ENCODE measurements at places on chromosomes 16 and 17.

GRCh38 chr17:21146362-21147015, 19.7 kb downstream of the DHRS7B start:
- no peak for DNase-seq

DNA sequence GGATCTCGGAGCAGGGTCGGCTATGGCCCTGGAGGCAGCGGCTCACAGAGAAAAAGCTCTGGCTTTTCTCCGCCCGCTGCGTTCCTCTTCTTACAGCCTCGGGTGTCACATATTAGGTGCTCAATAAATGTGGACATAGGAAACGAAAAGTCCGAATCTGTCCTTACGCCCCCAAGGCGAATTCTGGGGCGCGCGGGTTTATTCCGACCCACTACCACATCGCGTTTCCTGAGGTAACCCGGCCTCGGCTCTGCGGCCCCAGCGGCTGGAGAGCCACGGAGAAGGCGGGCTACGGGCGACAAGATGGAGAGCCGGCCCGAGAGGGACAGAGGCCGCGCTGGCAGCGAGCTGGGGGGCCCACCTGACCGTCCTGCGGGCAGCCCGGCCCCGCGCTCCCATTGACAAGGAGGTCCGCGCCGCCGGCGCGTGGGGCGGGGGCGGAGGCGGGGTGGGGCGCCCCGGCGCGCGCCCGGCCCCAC, 573 bp upstream of the GNAO1 start:
- DNase-seq: no peak

DNA sequence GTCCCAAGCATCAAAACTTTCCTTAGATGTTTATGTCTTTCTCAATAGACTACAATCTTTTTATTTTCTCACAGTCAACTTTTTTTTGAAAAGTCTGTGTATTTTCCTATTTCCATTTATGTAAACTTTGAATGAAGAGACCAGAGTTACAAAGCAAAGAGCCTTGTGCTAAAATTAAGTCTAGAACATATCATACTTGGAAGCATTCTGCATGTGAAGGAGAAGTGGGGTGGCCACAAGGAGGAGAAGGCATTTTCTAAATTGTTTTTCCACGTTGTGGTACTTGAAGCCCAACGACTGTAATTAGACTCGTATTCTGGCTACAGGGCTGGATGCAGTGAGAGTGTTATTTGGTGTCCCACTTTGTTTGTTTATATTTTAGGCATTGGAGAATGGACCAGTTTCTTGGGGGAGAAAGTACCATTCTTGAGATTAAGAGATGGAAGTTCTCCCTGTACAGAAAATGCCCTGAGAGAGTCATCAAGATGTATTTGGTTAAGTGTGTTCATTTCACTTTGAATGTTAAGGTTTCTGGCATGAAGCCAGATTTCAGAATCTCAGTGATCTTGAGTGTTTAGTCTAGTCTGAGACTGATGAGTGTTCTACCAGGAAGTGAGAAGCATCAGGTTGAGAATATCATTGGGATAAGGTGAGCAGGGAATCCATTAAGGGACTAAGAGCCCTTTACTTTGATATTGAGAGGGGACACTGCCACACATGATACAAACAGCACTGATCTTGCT, 71.6 kb downstream of the MAP2K6 start:
- DNase-seq: no peak

DNA sequence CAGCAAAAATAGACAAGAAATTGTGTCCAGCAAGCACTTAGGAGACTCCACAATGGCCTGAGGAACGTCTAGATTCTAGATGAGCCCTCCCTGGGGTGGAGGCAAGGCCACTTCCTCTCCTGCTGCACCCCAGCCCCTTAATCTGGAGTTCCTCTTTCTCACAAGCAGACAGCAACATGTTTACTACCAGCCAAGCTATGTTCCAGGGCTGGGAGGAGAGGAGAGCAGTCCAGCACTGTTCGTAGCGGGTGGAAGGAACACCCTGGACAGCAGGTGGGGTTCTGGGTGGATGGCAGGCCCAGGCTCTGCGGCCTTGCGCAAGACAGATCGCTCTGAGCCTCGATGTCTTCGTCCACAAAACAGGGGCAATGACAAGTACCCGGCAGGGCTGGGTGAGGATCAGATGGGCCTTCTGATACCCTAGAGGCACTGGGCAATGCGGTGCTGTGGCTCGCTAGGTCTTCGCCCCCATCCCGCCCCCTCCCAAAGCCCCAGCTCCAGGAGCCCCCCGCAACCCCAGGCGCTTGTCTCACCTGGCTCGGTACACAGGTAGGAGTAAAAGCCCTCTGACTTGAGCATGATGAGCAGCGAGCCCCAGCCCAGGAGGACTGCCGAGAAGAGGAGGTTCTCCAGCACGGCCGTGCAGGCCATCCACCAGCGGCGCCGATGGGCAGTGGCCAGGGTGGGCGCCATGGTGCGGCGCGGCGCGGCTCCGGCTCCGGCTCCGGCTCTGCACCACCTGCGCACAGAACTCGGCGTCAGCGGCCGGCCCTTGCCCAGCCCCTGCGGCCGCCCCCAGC, 1.3 kb downstream of the SLC43A2 start:
- DNase-seq: no peak

GRCh38 chr16:12133729-12134128, 157.2 kb downstream of the SNX29 start:
- DNase-seq: no peak

DNA sequence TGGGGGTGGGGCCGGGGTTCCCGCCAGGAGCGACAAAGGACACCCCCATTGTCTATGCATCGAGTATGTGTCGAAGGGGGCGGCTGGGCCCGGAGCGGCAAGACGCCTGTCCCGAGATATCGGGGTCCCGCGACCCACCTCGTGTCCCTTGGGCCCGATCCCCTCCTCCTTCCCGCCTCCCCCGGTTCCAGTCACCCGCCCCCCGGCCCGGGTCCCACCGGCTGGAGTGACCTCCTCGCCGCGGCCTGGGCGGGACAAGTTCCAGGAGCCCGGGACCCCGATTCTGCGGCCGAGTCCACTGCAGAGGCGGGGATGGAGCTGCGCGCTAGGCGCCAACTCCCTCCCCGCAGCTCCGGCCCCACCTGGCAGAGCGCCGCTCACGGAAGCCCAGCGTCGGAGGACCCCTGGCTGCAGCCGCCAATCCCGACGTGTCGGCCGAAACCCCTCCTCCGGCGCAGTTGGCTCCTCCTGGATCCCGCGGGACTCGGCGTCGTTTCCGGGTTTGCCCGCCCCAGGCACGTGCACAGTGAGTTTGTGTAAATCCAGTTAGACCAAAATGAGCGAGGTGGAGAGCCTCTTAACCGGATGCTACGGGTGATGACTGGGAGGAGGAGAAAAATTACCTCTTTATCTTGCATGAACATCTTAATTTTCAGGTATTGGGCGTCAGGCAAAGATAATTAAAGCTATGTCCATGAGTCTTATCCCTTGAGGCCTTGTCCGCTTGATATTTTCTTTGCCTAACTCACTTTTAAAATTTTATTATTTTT, at the start of gene NMRAL1:
Gene NMRAL1, minus strand, starts transcription at position 434 of the 770 bp plus-strand sequence. CDS start 493 bp downstream, outside the sequence.
- peak; percentile 66 for DNase-seq

GRCh38 chr16:49608779-49609178, 235.2 kb downstream of the C16orf78 start:
- DNase-seq: no peak

- no peak for DNase-seq
Measured at GRCh38 chr17:31274252-31274651, 22.8 kb downstream of the OMG start.

- DNase-seq: no peak
Measured at GRCh38 chr17:14389681-14390080, 88.8 kb downstream of the HS3ST3B1 start.

GRCh38 chr17:43945074-43945829, 3.0 kb upstream of the PPY start:
- no peak for DNase-seq

- DNase-seq: no peak
Measured at GRCh38 chr16:28923652-28924398, 1.2 kb downstream of the RABEP2 start.

- no peak for DNase-seq
Measured at GRCh38 chr16:47949276-47949675, 206.5 kb downstream of the ABCC12 start.

- no peak for DNase-seq
Measured at GRCh38 chr17:10744501-10745000, 14.7 kb upstream of the TMEM220 start.

DNA sequence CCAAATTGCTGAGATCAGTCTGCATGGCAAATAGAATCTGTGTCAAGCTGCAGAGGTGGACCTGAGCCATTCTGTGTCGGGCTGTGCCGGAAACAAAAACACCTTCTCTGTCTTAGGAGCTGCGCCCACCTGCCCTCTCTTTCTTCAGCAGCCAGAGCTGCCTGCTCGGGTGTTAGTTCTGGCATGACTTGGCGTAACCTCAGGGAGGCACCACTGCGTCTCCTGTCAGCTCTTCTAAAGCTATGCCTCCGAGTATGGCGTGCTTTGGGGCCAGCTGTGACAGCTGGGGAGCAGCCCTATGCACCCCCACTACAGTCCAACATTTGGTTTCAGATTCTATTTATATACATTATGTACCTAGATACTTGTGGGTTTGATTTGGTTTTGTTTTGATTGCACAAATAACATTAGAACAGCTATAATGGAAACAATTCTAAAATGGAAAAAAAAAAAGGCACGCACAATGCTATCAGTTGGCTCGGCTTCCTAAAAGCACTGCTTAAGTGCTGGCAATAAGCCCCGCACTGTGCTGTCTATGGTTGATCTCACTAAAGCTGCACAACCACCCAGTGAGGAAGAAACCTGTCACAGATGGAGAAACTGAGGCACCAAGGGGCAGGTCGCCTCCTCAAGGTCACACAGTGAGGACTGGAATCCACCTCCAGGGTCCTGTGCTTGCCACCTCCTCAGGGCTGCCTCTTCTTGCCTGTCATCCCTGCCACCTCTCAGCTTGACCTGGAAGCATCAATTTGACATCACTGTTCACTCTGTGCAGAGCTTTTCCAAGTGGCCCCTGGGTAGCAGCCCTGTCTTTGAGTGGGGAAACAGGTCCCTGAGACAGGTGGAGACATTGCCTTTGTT, 18.7 kb upstream of the ADGRG1 start:
- DNase-seq: peak; percentile 13
